MG63 (cell line): ENCODE measurements at places on chromosomes 7 and 10.

GRCh38 chr10:59002011-59002410, 174.4 kb upstream of the PHYHIPL start:
- no peak for DNase-seq

DNA sequence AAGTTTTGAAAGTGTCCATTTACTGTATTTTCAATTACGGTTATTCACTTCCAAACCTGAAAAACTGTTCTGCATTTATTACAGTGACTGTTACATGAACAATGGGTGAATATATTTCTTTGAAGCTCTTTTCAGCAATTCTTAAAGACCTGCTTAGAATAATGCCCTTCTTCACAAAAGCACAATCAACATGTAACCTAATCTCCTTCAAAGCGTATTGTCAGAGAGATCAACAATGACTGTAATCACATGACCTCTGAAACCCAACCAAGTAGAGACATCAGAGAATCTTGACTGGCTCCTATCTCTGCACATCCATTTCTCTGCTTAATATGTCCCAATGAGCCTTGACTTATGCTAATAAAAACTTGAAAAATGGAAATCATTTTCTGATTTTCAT, 126.7 kb downstream of the NRCAM start:
- DNase-seq = no peak

DNA sequence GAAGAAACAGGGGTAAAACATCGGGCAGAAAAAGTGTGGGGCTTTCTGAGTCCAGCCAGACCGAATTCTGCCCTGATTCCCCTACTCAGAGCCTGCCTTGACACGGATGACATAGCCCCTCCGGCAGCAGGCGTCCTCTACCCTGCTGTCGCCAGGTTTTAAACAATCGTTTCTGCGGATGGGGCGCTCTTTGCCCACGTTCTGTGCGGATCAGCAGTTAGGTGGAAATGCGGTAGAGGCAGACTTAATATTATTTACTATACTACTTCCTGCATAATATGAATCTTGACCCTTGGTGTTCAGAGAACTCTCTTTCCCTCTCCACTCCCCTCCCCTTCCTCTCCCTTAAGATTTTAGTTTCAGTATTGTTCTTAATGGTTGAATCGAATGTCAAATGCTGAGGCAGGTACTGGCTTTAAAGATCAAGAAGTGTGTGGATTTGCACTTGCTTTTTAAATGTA, 2.4 kb downstream of the GATA3 start:
- DNase-seq = no peak

GRCh38 chr7:45924283-45924682, 3.2 kb upstream of the IGFBP3 start:
- DNase-seq = peak; percentile 88

DNA sequence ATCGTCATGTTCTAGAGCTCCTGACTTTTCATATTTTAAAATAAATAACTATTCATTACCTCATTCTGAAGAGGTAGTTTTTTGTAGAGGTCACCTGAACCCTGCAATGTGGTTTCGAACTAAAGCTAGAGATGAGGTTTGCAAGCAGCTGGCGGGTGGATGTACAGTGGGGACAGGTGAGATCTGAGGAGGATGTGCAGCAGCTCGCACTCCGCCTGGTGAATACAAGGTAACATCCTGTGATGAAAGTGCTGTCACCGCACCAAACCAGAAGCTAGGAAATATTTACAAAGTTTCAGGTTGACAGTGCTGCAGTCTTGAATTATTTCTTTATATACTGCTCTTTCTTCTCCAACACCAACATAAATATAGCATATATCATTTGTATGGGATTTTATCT, 26.5 kb downstream of the NDUFB2 start:
- no peak for DNase-seq

DNA sequence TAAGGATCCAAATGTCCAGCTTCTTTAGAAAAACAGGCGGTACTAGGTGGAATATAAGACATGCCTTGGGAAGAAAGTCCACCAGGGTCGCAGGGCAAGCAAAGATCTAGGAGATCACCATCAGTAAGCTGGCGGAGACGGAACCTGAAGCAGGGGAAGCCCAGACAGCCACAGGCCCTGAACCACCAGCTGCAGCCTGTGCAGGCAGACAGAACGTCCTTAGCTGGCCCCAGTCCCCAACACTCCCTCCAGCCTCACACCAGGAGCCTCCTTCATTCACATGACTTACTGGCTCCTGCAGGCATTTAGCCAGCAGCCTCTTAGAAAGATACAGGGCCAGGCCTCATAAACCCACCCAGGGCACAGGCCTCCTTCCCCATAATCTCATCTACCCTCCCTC, 17.4 kb downstream of the RGS10 start:
- no peak for DNase-seq

DNA sequence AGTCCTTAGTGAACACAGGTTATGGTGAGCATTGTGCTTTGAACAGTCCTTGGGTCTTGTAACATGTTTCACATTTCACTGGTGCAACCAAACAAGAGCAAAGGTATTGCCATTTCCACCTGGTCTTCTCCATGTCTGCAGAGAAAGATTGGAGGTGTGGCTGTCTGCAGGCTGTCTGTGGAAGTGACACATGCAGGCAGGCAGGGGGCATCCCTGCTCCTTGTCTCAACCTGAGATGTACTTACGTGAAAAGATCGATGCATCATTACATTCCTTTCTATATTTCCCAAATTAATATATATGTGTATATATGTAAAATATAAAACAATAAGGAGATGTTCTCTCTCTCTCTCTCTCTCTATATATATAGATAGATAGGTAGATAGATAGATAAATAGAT, 54.3 kb downstream of the LRRC18 start:
- no peak for DNase-seq

DNA sequence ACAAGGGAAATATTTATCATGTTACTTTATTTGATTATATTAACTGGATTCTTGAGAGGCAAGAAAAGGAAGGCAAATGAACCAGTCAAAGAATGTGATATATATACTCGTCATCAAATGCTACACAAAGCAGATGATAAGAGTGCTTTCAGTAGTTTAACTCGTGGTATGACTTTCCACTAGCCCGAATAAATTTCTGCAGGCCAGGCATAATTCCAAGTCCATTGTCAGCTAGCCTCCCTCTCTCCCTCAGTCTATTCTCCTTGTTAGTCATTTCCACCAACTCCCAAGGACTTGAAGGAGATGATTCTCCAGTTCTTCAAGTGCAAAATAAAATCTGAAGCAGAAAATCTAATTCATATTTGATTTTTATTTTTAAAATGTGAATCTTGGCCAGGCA, 190.5 kb downstream of the GLI3 start:
- DNase-seq = no peak

GRCh38 chr7:155705623-155706360, 61.3 kb downstream of the RBM33 start:
- DNase-seq = no peak

DNA sequence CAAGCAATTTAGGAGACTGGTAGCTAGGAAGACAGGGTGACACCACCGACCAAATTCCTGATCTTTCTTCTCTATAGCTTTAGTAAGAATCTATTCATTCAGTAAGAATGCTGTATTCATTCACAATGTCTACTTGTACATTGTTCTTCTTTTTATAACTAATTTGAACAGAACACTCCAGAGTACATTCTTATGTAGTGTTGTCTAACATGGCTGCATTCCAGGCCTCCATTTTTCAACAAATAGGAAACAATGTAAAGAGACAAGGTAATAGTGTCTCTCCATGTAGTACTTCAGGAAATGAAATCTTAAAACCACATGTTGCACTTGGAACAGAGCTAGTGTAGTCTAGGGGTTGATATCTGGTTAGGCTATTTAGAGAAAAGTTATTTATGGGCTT, 1.8 kb downstream of the VCL start:
- no peak for DNase-seq

GRCh38 chr10:46537309-46537708, 19.1 kb downstream of the GPRIN2 start:
- DNase-seq = no peak

DNA sequence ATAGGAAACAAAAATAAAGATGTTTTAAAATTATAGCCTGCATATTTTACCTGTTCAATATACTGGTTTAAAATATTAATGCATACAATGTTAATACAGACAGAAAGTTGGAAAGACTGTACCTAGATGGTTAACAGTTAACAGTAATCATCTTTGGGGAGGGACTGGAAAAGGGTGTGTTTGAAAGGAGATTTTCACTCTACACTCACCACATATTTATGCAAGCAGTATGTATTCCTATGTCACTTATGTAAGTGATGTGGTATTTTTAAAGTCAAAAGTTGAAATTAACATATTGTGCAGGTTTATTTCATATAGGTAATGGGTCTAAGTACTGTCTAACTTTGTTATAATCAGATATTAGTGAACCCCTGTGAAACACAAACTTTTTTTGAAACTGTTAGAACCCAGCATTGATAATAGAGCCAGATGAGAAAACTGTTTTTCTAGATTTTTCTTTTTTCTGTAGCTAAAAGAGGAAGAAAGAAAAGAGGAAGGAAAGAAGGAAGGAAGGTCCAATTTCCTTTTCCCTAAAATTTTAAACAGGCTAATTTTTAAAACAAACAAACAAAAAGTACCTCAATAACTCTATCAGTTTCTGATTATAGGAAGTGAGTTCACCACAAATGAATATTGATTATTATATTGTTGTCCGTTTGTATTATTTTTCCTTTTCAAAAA, 9.0 kb upstream of the STARD3NL start:
- DNase-seq = no peak

DNA sequence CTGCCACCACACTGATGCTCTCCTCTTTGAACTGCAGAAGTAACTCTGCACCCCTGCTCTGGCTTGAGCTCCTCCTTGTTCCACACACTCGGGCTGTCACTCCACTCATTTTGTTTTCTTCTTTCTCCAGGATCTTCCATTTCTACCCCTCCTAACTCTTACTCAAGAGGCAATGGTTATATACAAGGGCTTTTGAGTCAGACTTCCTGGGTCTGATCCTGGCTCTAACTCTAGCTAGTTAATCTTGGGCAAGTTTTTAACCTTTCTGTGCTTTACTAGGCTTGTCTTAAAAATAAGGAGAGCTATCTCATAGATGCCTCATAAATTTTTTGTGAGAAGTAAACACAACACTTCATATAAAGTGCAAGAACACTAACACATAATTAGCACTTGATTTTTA, 45.3 kb upstream of the GNAI1 start:
- no peak for DNase-seq

DNA sequence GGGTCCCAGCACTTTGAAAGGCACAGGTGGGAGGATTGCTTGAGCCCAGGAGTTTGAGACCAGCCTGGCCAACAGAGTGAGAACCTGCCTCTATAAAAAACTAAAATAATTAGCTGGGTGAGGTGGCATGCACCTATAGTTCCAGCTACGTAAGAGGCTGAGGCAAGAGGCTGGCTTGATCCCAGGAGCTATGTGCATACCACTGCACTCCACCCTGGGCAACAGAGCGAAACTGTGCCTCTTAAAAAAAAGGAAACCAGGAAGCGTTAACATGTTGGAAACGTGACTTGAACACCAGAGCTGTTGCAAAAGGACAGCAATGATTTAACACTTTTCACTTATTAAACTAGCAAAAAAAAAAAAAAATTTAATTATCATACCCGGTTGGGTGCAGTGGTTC, 12.6 kb downstream of the BAZ1B start:
- DNase-seq = no peak

GRCh38 chr7:85730012-85730411, 543.2 kb upstream of the SEMA3D start:
- no peak for DNase-seq

DNA sequence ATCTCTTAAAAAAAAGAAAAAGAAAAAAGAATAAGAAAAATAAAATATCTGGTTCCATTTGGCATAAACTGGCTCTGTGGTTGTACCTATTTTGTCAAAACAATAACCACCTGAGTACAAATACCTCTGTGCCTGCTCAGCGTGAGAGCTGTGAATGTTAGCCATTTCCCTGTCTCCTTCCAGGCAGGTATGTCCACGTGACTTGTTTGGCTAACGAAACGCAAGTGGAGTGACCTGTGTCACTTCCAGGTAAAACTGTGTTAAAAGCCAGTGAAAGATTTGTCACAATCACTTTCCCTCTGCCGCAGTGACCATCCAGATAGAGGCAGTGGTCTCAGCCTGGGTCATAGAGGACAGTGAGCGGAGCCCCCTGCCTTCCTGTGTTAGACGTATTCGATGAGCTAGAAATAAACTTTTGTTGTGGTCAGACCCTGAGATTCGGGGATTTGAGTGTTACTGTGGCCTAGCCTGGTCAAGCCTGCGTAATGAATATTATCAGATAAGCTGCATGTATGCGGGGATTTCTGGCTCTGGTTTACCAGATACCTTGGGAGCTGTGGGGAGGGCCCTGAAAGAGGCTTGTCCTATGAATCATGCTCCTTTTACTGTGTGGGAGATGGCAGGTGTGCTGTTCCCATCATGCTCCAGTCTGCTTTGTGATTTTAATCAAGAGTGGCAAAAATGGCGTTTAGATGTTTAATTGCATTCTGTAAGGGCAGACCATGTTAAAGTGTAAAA, 3.8 kb downstream of the PTER start:
- no peak for DNase-seq

- DNase-seq = peak; percentile 86
Measured at GRCh38 chr7:128453836-128454804, 1.6 kb upstream of the HILPDA start.

DNA sequence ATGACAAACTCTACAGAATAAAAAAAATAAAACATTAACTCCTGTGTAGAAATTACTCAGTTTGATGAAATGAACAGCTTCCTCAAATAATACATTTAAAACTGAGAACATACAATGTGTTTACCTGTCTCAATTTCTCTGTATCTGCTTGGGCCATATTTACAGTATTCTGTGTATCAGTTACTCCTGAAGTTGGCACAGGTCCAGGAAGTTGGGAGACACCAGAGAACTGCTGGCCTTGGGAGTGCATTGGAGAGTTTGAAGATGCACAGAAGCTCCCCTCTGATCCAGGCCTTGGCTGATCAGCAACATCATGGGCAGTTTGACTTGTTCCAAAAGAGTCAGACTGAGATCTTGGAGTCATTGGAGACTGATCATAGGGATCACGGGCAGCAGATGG, 155.1 kb downstream of the GALNT11 start:
- no peak for DNase-seq

DNA sequence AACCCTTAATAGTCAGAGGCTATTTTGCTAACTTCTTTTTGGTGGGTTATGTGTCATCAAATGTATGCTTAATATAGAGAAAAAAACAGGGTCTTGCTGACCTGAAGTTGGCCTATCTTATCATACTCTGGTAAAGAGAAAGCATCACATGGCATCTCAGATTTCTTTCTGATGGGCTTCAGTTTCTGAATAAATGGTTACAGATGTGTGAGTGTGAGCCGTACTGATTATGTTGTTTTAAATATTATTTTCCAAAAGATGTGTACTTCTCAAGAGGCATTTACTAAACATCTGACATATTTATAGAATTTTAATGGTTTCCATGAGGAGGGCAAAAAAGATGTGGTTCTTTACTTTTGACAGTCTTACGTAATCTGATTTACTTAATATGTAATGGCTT, 28.4 kb downstream of the BBS9 start:
- no peak for DNase-seq

DNA sequence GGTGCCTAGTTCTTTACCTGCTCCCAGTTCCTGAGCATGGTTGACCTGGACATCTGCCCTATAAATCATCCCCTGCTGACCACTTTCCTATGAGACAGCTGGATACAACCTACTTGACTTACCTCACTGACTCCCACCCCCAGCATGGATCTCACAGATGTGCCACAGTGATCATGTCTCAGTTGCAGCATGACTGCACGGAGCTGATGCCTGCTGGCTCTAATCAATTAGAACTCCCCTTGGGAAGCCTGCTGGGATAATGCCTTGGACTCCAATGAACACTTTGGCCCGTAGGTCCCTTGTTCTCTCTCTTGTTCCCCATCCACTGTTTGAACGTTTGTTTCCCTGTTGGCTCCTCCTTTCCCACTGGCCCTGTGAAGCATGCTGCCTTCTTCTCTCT, 271.2 kb upstream of the IGFBP3 start:
- peak; percentile 5 for DNase-seq
